NCI-H1105 (cell line): ENCODE measurements at places on chromosomes 7 and 10.

DNA sequence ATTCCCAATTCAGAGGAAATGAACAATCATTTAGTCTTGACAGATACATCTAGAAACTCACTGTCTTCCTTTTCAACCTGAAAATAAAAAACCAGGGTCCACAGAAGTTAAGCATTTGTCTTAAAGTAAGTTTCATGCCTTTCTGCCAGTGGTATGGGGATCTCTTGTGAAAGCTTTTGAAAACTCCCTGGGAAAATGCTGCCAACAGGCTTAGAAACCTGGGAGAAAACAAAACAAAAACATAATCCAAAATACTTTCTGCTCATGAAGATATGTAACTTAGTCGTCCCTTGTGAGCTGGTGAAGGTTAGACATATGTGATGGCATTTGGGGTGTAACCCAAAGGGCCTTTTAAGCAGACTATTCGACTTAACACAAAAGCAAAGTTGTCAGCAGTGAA, 66.4 kb upstream of the ZNF438 start:
- no peak for DNase-seq

- DNase-seq = no peak
Measured at GRCh38 chr10:43120929-43121314, 17.3 kb upstream of the CSGALNACT2 start.

DNA sequence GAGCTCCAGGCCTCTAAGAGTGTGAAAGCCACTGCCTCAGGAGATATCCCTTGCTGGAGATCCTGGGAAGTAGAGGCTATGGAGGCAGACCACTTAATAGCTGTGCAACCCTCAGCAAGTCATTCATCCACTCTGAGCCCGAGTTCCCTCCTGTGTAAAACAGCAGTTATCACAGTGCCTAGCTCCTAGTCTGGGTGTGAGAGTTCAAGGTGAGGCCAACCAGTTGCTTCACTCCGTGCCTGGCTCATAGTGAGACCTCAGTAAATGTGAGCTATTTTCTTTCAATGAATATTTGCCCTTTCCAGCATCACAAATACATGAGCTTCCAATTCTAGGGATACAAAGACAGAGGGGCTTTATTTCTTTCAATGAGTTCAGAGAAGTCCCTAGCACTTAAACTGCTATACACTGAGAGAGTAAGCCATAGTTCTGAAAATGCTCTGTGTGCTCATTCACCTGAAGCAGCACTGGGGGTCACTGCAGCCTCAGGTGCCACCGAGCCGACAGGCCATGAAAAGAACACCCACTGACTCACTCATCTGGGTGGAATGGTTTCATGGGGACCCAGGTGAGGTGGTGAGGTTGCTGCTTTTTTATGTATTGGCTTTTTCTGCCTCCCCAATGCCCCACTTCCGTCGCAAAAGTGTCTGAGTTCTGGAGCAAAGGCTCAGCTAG, 259.8 kb downstream of the KCNMA1 start:
- DNase-seq = no peak

- no peak for DNase-seq
Measured at GRCh38 chr10:110636572-110636931, 7.6 kb upstream of the RBM20 start.

DNA sequence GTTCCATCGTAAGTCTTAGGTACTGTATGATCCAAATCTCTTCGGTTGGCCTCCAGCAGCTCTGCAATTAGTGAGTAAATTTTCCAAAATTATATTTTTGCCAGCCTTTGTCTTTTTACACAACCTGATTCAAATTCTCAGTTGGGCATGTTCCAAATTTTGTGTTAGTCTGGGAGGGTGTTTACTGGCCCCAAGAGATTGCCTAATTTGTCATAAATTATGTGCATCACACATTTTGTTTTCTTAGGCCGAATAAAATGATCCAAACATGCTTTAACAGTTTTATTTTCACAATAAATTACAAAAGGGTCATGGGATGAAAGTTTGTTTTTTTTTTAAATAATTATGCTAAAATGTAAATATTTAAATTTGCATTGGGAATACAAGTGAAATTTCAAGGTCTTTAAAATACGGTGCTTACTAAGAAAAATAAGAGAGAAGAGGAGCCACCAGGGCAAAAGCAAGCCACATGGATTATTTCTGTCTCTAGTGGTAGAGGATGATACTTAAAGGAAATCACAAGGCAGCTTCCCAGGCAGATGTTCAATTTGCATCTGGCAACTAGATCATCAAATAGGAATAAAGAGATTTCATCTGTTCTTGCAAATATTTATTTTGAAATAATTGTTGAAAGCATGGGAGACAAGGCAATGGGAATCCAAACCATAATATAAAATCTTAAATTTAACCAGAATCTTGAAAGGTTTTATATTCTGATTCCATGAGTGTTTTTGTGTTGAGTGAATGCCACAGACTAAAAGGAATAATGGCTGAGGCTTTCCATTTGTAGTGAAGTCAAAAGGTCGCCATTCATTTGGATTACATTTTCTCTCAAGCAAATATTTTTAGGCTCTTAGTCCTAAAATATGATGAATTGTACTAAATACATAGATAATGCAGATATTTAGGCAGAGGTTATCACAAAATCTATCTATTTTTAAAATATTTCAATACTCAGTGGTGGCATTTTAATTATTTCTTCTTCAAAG, 111.1 kb downstream of the MDFIC start:
- no peak for DNase-seq

GRCh38 chr7:29236071-29236580, 41.6 kb downstream of the CHN2 start:
- DNase-seq = no peak

GRCh38 chr10:62594093-62594520, 210.4 kb upstream of the ADO start:
- peak; percentile 17 for DNase-seq

DNA sequence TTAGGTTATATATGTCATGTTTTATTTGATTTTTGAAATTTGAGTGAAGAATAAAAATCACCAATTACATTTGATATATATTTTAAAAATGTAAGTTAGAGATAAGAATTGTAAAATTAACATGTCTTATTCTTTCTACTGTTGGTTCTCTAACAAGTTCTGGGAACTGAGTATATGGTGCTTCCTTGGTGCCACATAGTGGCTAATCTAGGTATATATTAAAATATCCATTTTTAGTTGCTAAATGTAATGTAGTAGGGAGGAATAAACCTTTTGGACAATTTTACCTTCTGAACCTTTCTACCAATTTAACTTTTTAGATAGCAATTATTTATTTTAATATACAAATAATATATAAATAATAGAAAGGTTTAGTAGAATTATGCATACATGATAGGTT, 17.5 kb downstream of the CFAP69 start:
- DNase-seq = peak; percentile 17

- no peak for DNase-seq
Measured at GRCh38 chr10:53256623-53257022, 484.0 kb upstream of the MBL2 start.

DNA sequence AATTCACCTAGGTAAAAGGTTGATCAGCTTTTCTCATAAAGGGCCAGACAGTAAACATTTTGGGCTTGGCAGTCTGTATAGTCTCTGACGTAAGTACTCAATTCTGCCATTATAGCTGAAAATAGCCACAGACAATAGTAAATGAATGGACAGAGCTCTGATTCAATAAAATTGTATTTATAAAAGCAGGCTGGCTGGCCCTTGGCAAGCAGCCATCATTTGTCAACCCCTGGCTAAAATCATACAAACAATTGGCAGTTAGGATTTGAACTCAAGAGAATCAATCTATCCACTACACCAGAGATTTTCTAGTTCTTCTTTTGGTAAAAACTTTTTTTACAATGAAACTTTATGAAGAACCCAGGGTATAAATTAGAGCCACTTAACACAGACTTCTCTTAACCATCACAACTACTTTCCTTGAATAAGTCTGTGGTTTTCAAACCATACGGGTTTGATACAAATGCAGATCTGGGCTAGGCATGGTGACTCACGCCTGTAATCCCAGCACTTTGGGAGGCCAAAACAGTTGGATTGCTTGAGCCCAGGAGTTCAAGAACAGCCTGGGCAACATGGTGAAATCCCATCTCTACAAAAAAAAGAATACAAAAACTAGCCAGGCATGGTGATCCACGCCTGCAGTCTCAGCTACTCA, 124.5 kb downstream of the SLC16A9 start:
- no peak for DNase-seq

GRCh38 chr7:137458399-137458798, 114.9 kb upstream of the PTN start:
- DNase-seq = no peak

GRCh38 chr7:149670288-149670687, 103.1 kb downstream of the ZNF467 start:
- peak; percentile 30 for DNase-seq

GRCh38 chr7:114415064-114415989, 712 bp downstream of the FOXP2 start:
- DNase-seq = no peak

- DNase-seq = no peak
Measured at GRCh38 chr7:91194841-91195240, 69.4 kb upstream of the FZD1 start.

DNA sequence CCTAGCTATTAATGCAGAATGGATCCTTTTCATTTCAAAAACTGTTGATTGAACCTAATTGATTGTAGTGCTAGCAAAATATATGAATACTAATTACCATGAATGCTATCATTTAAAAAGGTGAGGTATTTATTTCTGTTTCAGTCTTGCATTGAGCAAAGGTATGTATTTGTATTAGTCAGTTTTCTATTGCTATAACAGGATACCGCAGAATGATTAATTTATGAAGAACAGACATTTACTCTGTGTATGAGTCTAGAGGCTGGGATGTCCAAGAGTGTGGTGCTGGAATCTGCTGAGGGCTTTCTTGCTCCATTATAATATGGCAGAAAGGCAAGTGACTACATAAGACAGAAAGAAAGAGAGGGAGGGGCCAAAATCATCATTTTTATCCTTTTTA, 199.2 kb downstream of the KIF20B start:
- no peak for DNase-seq

GRCh38 chr10:121073728-121074127, 222.6 kb downstream of the WDR11 start:
- DNase-seq = no peak

GRCh38 chr10:108850138-108850854, 1073.0 kb downstream of the XPNPEP1 start:
- no peak for DNase-seq

GRCh38 chr7:123557016-123557397, 611 bp downstream of the NDUFA5 start:
- no peak for DNase-seq

DNA sequence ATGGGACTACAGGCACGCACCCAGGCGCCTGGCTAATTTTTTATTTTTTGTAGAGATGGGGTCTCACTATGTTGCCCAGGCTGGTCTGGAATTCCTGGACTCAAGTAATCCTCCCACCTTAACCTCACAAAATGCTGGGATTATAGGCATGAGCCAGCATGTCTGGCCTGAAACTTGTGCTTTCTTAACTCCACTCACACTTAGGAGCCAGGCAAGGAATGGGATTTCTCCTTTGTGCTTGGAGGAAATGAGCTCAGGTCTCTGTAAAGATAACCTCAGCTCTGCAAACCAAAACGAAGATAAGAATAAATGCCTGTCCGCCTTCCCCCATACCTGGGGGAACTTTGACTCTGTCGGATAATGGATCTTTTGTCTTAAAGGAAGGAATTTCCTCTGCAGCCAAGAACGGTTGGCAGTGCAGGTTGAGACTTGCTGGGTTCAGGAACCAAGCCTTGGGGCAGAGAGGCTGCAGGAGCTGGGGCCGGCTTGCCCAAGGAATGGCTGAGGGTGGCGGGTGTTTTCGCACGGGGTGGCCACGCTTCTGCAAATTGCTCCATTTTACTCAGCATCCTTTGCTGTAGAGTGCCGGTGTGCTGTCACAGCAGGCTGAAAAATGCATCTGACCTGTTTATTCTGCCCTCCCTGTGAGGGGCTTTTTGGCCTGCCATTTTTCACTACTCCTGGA, 174.2 kb downstream of the KIAA1217 start:
- no peak for DNase-seq

- DNase-seq = no peak
Measured at GRCh38 chr7:92685136-92686042, 95.2 kb upstream of the FAM133B start.

DNA sequence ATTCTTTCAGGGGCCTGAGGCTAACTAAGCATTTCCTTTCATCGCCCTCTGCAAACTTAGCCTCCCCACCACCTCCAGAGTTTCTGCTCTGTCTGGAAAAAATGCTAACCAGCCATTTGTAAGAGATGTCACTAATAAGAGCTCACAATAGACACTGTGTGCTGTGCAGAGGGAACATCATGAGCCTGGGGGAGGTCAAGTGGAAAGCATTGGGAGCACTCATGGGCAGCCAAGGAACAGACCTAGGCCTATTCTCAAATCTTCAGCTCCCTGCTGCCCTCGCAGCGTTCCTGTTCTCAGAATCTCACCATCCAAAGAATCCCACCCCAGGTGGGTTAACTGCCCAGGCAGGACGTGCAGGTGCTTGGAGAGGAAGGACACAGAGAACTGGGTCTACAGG, 27.1 kb upstream of the GPAM start:
- no peak for DNase-seq

- no peak for DNase-seq
Measured at GRCh38 chr10:77828377-77828776, 98.2 kb downstream of the DLG5 start.

DNA sequence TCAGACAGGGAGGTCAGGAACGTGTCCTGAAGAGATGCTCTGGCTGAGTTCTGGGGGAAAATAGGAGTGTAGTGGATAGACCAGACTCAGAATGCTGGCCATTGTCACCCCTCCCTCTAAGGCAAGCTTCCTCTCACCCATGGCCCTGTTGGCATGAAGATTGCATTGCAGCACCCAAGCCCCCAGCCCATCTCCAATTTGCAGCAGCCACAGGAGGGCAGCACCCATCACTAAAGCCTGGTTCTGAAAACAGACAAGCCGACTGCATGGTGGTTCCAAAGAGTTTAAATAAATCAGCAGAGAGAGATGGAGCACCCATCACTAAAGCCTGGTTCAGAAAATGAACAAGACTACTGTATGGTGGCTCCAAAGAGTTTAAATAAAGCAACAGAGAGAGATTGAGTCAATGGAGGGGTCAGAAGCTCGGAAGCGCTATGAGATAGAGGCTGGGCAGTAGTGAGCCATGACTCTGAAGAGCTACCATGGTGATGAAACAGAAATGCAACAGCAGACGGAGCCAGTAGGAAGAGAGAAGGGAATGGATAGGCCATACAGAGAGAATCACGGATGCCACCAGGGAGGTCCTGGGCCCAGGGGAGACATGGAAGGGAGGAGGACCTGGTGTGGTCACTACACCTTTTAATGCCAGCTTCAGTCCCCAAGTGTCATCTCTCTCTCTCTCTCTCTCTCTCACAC, 237.9 kb upstream of the MYO3A start:
- no peak for DNase-seq

- DNase-seq = no peak
Measured at GRCh38 chr10:28558186-28558585, 25.3 kb downstream of the WAC start.
